AG08396 (cell line): ENCODE measurements at places on chromosomes 6 and 20.

GRCh38 chr6:69914015-69914485, 47.7 kb downstream of the COL19A1 start:
- no peak for DNase-seq

DNA sequence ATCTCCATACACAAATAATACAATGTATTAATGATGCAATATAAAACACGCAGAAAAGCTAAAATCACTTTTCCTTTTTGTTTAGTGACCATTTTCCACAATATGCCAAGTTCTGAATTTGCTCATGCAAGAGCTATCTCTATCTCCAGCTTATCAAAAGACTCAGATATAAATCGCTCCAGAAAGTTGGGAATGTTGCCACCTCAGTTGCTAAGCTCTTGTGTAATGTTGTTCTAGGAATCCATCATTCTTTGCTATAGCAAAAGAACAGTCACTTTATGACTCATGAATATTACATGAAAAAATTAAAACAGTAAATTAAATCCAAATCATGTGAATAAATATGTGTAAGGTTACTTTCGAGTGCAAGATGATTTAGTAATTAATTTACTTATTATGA, 8.7 kb downstream of the PLAGL1 start:
- peak; percentile 16 for DNase-seq

DNA sequence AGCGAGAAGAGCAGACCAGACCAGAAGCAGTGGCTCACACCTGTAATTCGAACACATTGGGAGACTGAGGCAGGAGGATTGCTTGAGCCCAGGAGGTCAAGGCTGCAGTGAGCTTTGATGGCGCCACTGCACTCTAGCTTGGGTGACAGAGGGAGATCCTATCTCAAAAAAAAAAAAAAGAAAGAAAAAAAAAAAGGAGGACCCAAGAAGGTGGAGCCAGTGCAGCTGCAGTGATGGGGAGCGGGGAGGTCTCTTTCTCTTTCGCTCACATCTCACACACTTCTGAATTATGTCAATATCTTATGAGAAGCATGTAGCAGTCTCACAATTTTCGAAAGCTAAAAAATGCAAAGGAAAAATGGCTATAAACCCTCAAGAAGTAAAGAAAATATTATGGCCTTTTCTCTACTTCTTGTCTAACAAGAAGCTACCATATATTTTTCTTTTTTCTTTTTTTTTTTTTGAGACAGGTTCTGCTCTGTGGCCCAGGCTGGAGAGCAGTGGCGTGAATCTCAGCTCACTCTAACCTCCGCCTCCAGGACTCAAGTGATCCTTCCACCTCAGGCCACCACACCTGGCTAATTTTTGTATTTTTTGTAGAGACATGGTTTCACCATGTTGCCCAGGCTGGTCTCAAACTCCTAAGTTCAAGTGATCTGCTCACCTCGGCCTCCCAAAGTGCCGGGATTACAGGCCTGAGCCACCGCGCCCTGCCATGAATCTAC, 3.8 kb upstream of the SPO11 start:
- DNase-seq: no peak

DNA sequence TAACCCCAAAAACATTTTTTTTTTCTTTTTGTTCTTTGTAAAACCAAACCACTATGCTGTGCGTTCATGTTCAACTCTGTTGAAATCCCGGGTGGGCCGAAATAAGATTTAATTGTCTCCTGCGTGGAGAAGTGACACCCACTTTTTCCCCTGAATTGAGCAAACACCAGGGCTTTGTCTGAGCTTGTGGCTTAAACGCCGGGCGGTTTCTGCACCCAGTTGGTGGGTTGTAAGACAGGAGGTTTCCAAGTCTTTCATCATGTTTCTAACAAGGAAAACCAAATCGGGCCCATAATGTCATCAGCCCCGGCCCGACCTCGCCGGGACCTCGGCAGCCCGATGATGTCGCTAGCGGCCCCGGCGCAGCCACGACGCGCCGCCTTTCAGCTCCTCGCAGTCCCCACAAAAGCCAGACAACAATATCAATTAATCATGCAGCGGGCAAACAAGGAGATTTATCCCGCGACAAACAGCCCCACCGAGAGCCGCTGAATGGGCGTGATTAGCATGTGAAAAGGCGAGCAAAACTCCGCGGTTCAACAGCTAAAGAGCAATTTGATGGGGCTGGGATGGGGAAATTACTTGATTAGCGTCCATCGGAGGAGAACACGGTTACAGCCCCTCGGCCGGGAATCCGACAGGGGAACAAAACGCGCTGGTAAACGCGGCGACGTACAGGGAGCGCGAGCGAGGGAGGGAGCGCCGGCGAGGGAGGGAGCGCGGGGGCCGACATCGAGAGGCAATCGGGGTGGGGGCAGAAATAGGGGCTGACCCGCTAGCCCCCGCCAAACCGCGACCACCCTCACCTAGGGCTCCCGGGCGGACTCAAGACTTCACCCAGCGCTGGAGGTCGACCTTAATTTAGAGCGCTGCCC, 5.3 kb downstream of the LINC00237 start:
- DNase-seq: no peak

DNA sequence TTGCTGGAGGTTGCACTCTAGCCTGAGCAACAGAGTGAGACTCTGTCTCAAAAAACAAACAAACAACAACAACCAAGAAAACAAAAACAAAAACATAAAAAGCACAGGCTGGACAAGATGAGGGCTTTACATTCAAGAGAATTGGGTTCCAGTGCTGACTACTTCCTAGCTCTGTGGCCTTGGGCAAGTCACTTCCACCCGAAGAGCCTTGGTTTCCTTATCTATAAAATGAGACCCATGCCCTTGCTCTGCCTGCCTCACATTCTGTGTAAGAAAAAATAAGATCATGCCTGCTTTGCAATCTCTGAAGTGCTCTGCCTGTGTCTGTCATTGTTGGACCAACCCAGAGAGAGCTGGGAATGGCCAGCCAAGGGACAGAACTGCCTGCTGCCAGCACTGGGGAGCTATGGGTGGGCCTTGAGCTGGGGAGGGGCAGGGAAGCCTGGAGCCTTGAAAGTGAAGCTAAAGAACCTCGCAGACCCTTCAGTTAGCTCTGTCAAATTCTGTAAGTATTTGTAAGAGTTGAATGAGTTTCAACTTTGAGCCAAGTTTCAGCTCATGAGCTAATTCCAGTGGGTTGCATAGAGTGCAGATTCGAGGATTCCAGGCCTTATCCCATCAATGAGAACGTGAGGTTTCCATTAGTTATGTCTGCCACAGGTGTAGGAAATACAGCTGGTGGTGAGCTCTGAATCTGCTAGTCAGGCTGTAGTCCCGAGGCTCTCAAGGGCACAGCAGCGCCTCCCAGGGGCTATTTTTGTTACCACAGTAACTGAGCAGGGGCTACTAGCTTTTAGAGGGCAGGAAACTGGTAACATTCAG, 93.2 kb downstream of the DLGAP4 start:
- peak; percentile 35 for DNase-seq

- no peak for DNase-seq
Measured at GRCh38 chr20:53493311-53493857, 100.3 kb downstream of the ZNF217 start.

DNA sequence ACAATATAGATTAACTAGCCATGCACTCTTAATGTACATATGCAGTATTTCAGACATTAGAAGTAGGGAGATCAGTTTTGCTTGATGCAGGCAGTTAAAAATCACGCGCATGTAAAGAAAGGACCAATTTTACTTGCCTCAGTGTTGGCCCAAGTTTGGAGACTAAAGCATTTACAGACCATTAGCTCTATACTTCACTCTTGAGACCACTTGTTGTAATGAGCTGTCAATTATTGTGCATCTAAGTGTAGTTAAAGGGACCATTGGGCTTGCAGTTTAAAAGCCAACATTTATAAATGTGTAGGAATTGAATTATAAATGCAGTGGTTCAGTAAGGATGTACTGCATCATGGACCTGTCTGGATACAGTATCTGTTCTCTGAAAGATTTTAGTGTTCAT, 53.7 kb downstream of the PLCB4 start:
- DNase-seq: no peak

GRCh38 chr20:2246069-2246491, 49.7 kb upstream of the TGM3 start:
- no peak for DNase-seq

- DNase-seq: no peak
Measured at GRCh38 chr20:6770786-6771100, 3.3 kb downstream of the BMP2 start.

GRCh38 chr20:25072226-25072811, 9.6 kb downstream of the VSX1 start:
- DNase-seq: no peak

DNA sequence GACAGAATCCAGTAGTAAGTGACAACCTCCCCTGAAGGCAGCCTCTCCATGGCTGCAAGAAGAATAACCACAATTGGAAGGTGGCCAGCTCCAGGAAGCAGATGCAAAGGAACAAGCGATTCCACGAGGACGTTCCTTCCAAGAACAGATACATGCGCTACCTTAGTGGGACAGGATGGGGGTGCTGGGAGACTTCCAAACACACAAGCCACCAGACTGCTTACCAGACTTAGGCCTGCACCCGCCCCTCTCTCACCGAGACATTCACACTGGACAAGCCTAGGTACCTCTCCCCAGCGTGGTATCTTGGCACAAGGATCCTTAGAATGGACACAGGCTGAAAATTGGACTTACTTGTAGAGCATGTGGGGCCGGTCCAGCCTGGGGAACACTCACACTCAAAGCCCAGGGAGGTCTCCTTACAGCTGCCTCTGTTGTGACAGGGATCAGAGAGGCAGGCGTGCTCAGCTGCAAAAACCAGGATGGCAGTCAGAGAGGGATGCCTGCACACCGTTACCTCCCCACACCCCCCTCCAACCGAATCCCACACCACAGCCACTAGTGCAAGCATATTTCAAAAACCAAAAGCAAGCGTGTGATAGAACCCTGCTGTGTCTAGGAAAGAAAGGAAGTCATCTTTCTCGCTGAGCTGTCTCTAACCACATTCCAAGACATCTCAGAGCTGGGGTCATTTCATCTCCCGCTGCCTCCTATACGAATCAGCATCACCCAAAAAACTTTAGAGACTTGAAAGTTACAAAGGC, 22.4 kb downstream of the JAG1 start:
- no peak for DNase-seq

GRCh38 chr6:128186729-128187128, 285.9 kb upstream of the THEMIS start:
- DNase-seq: no peak

DNA sequence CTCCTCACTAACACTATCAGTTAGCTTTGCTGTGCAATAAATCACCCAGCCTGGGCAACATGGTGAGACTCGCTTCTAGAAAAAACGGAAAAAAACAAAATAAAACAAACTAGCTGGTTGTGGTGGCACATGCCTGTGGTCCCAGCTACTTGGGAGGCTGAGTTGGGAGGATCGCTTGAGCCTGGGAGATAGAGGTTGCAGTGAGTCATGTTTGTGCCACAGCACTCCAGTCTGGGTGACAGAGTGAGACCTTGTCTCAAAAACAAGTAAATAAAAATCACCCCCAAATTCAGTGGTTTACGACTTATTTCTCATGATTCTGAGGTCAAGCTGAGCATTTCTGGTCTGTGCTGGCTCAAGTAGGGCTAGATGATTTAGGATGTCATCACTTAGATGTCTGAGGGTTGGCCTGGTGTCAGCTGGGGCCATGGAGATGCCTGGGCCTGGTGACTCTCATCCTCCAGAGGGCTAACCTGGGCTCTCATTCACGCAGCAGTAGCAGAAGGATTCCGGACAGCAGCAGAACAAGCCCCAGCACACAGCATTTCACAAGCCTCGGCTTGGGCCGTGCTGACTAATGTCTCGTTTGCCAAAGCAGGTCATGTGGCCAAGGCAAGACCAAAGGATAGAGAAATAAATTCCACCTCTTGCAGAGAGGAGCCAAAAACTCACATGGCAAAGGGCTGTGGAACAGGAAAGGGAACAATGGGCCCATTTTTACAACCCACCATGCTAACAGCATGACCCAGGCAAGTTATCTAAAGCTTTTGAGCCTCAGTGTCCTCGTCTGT, 32.5 kb downstream of the MGME1 start:
- peak; percentile 75 for DNase-seq

DNA sequence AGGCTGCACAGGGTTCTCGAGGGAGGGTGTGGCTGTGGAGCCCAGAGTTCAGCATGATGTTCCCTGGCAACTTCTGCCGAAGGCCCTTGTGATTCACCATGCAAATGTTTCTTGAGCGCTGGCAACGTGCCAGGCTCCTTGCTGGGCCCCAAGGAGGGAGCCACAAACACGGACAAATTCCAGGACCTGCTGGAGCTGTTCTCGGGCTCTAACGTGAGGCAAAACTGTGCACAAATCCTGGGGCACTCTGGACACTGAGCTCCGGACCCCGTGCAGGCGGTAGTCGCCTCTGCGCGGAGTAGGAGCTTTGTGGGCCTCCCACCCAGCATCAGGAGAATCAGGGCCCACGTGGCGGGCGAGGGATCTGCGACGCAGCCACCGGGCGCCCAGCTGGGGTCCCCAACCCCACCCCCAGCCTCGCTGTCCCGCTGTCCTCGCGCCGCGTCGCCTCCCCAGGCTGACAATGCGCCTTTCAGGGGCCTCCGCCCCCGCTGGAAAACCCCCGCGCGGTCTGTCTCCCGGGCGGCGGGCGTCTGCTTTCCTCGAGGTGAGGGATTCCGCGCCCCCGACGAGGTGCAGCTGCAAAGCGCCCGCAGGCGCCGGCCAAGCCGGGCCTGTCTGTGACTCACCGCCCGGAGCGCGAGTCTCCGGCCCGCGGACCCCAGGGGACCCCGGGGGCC, 31.7 kb upstream of the SCUBE3 start:
- peak; percentile 74 for DNase-seq
